Thoracic aorta (tissue), 2 donors: ENCODE measurements at places on chromosomes 2 and 18. TPM values are rescaled to one million over a fixed set of nuclear protein-coding genes. Genes with fewer than 3 reads are reported as not detected.

The CPLX4 gene
- total RNA-seq, result not detected

The LIMS2 gene
- total RNA-seq, result 177 TPM

The VSNL1 gene
- total RNA-seq, result not detected

The CFAP53 gene
- 0.35 TPM for total RNA-seq

The C1QL2 gene
- total RNA-seq, result not detected

The KLHL29 gene
- 24.4 TPM for total RNA-seq

The TMEM198 gene
- 1.4 TPM for total RNA-seq

The COX5B gene
- 198 TPM for total RNA-seq

The CHRND gene
- not detected for total RNA-seq
